HCT116 (cell line): ENCODE measurements at places on chromosomes 6 and 20. TPM values are rescaled to one million over a fixed set of nuclear protein-coding genes. Genes with fewer than 3 reads are reported as not detected.

Gene RBCK1
- total RNA-seq, result 180 TPM

Gene OSTM1
- 11.2 TPM for total RNA-seq

Gene PDE10A
- total RNA-seq, result 0.37 TPM

Gene PKIB
- 24.0 TPM for total RNA-seq

Gene FKBP1C
- total RNA-seq, result 1.6 TPM

Gene PGBD1
- 3.6 TPM for total RNA-seq

Gene TDRD6
- 0.57 TPM for total RNA-seq

DNA sequence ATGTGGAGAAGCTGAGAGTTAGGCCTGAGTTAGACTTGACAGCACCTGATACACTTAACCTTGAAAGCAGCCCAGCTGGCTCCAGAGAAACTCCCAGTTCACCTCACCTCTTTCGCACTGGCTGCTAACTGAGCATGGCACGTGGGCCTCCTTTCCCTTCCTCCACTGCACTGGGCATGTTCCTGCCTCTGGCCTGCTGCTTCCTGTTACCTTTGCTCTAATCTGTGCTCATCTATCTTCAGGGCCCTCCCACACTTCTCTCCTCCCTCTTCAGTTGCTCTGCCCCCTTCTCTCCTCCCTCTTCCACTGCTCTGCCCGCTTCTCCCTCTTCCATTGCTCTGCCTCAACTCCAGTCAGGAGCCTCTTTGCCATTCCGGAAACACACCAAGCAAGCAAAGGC is 13.7 kb upstream of the UBE2V1 start:
- DNase-seq, result no peak
- H3K27ac ChIP-seq, result peak overlapping the region; percentile 39
- H3K27me3 ChIP-seq, result no peaks in the 10 kb centered on the region
- no peak overlapping the region for H3K4me3 ChIP-seq
- peaks cover 12% of the 10 kb centered on the region for H3K4me1 ChIP-seq

- H3K27me3 ChIP-seq, result no peaks in the 10 kb centered on the region
- H3K4me1 ChIP-seq, result peaks cover 10% of the 10 kb centered on the region; the same call in 1 of the 2 replicates
- no peak overlapping the region for H3K27ac ChIP-seq
- no peaks in the 10 kb centered on the region for H3K36me3 ChIP-seq
Observed at GRCh38 chr6:134523903-134524650, 206.2 kb upstream of the SGK1 start.

DNA sequence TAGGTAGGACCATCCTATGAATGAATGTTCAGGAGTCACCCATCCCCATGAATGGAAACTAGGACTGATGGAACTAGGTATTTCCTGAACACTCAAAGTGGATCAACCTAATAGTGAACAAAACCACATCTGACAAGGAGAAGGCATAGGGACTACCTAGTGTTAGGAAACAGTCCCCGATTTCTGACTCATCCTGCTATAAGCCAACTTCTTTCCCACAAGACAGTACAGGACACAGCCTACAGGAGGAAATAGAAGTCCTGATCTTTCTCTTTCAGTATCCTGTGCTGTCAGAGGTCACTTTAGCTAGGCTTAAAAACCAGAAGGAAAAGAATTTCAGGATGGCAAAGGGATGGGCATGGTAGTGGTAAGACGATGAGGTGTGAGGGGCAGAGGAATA is 19.5 kb upstream of the GMDS start:
- no peak overlapping the region for H3K27ac ChIP-seq
- DNase-seq, result no peak
- no peaks in the 10 kb centered on the region for H3K36me3 ChIP-seq
- H3K4me3 ChIP-seq, result no peak overlapping the region
- no peaks in the 10 kb centered on the region for H3K4me1 ChIP-seq
- H3K27me3 ChIP-seq, result no peaks in the 10 kb centered on the region

GRCh38 chr20:61449057-61449609 is 197.1 kb downstream of the CDH4 start:
- no peaks in the 10 kb centered on the region for H3K4me1 ChIP-seq
- DNase-seq, result no peak
- no peak overlapping the region for H3K27ac ChIP-seq
- no peaks in the 10 kb centered on the region for H3K27me3 ChIP-seq
- H3K36me3 ChIP-seq, result no peaks in the 10 kb centered on the region

GRCh38 chr6:103925317-103925716 is 934.4 kb downstream of the HACE1 start:
- H3K36me3 ChIP-seq, result no peaks in the 10 kb centered on the region
- no peak overlapping the region for H3K4me3 ChIP-seq
- H3K27ac ChIP-seq, result no peak overlapping the region
- no peaks in the 10 kb centered on the region for H3K4me1 ChIP-seq
- DNase-seq, result no peak

- no peaks in the 10 kb centered on the region for H3K27me3 ChIP-seq
- H3K36me3 ChIP-seq, result no peaks in the 10 kb centered on the region
- no peak overlapping the region for H3K4me3 ChIP-seq
- H3K4me1 ChIP-seq, result peaks cover 6% of the 10 kb centered on the region; the same call in 1 of the 2 replicates
Observed at GRCh38 chr6:122580737-122581136, 29.5 kb upstream of the PKIB start.

DNA sequence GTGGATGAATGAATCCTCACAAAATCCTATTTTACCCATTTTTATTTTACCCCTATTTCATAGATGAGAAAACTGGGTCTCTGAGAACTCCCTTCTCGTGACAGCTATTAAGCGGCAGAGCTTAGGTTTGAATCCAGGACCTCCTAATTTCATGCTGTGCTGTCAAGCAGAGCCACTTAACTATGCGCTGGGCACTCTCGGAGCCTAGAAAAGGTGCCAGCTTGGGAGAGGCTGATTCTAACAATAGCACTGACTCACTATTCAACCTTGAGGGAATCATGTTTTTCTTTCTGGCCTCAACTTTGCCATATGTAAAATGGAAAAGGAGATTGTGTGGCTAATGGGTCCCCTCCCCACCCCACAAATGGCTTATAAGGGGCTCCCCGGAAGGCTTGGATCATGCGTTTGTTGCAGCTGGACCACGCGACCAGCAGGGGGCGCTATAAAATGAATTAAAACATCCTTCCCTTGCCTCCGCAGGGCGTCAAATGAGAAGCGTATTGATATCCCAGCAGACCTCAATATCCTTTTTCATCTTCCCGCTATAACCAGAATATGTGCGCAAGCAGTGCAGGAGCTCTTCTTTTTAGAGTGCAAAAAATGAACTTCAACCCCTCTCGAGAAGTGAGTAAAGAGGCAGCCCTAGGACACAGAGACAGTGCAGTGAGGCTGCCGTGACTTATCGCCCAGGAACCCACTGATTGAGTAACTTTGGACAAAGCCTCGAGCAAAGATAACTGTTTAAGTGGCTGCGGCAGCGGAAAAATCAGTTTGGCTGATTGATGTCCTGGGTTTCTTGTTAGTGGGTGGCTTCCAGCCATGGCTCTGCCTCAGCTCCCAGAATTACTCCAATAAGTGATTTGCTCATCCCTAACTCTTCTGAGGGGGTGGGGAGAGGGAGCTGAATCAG is 12.8 kb upstream of the PDYN start:
- peaks cover 69% of the 10 kb centered on the region for H3K27me3 ChIP-seq
- no peak overlapping the region for H3K4me3 ChIP-seq
- H3K27ac ChIP-seq, result no peak overlapping the region
- peak; percentile 19 for DNase-seq
- H3K36me3 ChIP-seq, result no peaks in the 10 kb centered on the region

- H3K4me3 ChIP-seq, result no peak overlapping the region
- H3K27me3 ChIP-seq, result no peaks in the 10 kb centered on the region
- peaks cover 7% of the 10 kb centered on the region; the same call in 1 of the 2 replicates for H3K4me1 ChIP-seq
- no peaks in the 10 kb centered on the region for H3K36me3 ChIP-seq
- peak overlapping the region; percentile 36 for H3K27ac ChIP-seq
Observed at GRCh38 chr6:17907406-17908229, 79.8 kb downstream of the KIF13A start.

GRCh38 chr6:143335865-143336264 is 114.6 kb downstream of the ADAT2 start:
- no peaks in the 10 kb centered on the region; the same call in 1 of the 2 replicates for H3K4me1 ChIP-seq
- H3K4me3 ChIP-seq, result no peak overlapping the region
- H3K27ac ChIP-seq, result no peak overlapping the region
- H3K27me3 ChIP-seq, result no peaks in the 10 kb centered on the region
- no peaks in the 10 kb centered on the region for H3K36me3 ChIP-seq

DNA sequence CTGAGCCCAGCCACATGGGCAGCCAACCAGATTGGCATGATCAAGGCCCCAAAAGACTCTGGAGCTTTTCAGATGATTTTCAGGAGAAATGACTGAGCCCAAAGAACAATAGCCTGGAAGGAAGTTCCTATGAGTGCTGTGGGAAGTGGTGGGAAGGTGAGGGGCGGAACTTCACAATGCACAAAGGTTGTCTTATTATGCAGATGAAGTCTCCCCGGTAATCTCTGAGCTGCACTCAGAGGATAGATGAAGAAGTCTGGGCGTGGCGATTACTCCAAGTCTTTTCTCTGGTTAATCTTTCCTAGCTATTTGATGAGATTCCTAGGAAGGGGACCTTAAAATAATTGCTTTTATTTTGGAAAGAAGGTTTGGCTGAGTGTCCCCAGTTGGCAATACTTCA is 36.9 kb downstream of the LBP start:
- no peak for DNase-seq
- no peaks in the 10 kb centered on the region for H3K27me3 ChIP-seq
- peaks cover 3% of the 10 kb centered on the region; the same call in 1 of the 2 replicates for H3K4me1 ChIP-seq
- H3K27ac ChIP-seq, result no peak overlapping the region
- H3K4me3 ChIP-seq, result no peak overlapping the region

DNA sequence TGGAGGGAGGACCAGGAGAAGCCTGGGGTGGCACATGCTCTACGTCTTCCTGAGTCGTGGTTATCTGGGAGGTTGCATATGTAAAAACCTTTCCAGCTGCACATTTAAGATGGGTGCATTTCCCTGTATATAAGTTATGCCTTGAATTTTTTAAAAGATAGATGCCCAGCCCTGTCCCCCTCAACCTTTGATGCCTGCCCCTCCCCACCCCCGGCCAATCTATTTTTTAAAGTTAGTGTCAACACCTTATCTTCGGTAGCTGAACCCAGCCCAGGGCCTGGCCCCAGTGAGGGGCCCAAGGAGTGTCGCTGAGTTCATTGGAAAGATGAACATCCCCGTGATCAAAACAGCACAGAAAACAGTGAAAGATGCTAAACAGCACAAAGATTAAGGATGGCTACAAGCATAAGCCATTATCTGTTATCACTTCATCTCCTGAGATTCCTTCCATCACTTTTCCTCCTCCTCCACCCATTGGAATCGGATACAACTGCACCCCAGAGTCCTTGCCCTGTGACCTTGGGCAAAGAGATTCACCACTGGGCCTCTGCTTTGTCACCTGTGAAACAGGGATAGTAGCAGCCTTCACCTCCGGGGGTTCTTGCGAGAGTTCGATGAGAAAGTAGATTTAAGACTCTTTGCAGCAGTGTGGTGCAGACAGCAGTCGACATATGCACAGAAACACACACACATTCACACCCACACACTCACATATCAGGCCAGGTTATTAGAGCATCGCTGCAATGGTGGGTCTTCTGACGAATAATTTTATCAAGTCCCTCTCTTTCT is 47.5 kb downstream of the SIRPA start:
- H3K27me3 ChIP-seq, result no peaks in the 10 kb centered on the region
- H3K4me1 ChIP-seq, result no peaks in the 10 kb centered on the region
- H3K36me3 ChIP-seq, result no peaks in the 10 kb centered on the region

GRCh38 chr6:168227840-168228239 is 91.7 kb downstream of the DACT2 start:
- H3K27me3 ChIP-seq, result peaks cover 30% of the 10 kb centered on the region
- no peak overlapping the region for H3K27ac ChIP-seq
- no peak overlapping the region for H3K4me3 ChIP-seq
- no peak for DNase-seq
- H3K4me1 ChIP-seq, result no peaks in the 10 kb centered on the region
